Activated CD8-positive, alpha-beta T cell treated with anti-CD3 and anti-CD28 coated beads, Interleukin-2, amount 10 ng/mL, durations not matched to agents 7 days and 5 days (primary cell): ENCODE measurements at places on chromosomes 13 and 19.
A peak's percentile ranks its signal among the peaks of the same experiment; 100 is the strongest.

DNA sequence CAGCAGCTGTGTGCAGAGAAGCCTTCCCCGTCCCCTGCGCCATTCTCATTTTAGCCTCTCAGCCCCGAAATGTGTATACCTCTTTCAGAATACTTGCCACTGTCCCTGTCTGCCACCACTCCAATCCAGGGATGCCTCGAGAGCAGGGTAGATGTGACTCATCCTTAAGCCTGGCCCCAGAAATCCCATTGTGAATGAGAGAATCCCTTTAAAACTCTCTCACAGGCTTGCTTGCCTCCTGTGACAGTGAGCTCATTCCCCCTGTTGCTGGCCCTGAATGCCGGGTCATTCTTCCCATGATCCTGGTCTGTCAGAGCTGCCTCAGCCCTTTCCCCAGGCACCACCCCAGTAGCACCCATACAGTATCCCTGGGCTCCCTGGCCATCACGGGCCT, 9.6 kb downstream of the AP2A1 start:
- no peak for DNase-seq

DNA sequence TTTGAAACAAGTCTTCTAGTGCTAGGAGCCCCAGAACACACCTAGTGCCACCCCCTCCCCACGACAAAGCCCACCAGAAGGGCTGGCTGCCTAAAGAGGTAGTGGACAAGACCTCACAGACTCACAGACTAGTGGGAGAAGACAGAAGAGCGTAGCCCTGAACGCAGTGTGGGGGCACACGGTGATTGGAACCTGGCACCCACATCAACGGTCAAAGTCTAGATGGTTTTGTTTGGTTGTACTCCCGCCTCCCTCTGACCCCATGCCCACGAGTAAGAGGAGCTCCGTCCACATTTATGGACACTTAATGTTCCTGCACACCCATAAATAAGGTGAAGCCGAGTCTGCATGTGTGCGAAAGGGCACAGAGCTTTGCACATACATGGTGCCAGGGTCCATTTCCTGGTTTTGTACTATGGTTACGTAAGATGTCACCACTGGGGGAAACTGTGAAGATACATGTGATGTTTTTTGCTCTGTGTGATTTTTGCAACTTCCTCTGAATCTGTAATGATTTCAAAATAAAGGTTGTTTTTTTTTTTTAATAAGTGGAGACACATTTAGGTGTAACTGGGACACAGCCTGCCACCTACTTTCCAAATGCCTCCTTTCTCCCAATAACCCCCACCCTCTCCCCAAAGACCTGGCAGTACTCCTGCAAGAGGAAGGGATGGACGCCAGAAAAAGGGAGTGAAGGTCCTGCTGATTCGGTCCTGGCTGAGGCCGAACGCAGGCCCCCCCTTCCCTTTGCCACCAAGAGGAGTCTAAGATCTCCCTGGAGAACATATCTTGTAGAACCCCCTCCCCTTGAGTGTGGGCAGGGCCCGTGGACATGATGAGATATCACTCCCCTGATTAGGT, 72.8 kb downstream of the GNG7 start:
- DNase-seq: no peak

DNA sequence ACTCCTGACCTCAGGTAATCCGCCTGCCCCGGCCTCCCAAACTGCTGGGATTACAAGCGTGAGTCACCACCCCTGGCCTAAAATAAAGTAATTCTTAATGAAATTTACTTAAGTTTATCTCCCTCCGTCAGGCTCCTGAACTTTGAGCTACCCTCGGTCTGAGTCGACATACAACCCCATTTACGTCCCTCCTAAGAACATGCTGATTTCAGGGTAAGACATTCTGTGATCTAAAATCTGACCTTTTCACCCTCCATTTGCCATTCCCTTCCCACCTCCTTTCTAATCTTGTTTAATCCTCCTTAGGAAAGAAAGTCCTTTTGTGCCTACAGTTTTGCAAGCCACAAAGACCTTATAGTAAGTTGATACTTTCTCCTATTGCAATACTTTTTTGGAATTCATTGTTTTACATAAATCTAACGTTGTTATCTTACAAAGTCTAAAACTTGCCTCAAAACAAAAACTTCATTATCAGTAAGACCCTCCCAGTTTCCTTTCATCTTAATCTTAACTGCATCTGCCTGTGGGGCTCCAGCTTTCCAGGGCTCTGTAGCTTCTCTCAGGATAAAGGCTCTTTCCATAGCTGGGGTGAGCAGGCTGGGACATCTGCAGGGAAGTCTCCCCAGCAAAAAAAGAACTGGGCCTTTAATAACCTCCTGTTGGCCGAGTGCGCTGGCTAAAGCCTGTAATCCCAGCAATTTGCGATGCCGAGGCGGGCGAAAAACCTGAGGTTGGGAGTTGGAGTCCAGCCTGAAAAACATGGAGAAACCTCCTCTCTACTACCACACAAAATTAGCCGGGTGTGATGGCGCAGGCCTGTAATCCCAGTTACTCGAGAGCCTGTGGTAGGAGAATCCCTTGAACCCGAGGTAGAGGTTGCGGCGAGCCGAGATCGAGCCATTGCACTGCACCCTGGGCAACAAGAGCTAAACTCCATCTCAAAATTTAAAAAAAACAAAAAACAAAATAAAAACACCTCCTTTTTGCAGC, 143.1 kb downstream of the ZNF737 start:
- no peak for DNase-seq

DNA sequence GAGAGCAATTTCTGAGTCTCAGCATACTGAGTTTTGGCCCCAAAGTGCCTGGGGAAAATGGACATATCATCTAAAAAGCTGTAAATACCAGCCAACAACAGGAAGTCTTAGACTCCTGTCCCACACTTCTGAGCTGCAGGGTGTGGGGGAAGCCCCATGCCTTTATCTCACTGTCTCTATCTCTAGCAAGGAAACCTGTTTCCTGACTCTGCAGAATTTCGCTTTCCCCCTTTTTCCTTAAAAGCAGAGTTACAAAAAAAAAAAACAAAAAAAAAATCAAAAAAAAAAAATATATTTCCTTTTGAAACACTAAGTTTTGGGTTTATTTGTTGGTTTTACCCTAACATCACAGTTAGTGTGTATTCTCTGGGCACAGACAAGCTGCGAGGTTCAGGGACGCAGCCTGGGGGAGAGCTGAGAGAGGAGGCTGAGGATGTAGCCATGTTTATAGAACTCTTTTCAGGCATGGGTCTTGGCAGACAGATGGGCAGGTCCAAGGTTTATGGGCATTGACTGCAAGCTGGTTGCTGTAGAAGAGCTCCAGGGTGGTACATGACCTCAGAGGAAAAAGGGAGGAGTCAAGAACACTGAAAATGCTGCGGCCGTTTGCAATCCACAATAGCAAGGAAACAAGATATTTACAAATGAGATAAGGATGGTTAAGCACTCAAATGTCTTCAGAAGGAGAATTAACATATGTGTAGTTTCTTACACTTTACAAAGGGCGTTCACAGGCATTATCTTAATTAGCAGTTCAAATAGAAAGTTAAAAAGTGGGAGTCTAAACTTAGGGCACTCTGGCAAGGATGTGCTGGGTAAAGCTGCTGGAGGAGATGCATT, 4.9 kb downstream of the MBNL2 start:
- DNase-seq: peak; percentile 61

- DNase-seq: no peak
Measured at GRCh38 chr13:104286566-104287290, 1220.5 kb upstream of the SLC10A2 start.

GRCh38 chr13:35356572-35356971, 119.9 kb downstream of the MAB21L1 start:
- peak; percentile 46 for DNase-seq

GRCh38 chr13:41985788-41986508, 25.0 kb upstream of the VWA8 start:
- no peak for DNase-seq

DNA sequence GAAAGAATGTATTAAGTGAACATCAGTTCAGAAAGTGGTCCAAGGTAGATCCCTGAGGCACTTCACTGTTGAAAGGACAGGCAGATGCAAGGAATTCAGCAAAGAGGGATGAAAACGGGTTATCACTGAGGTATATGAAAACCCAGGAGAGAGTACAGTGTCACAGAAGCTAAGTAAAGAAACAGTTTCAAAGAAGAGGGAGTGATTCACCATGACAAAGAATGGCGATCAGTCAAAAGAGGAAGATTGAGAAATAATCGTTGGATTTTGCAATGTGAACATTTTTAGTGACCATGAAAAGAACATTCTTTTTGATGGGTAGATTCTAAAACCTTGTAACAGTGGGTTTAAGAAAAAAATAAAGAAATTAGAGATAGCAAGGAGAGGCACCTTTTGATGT, 99.3 kb downstream of the EPSTI1 start:
- no peak for DNase-seq

- DNase-seq: no peak
Measured at GRCh38 chr19:33718651-33719254, 77.9 kb upstream of the KCTD15 start.
